ENCODE measurements at places on chromosomes 6 and 20.

GRCh38 chr6:7439228-7439627 is 49.6 kb downstream of the RIOK1 start:
- no peaks in the 10 kb centered on the region for H3K36me3 ChIP-seq
- no peak overlapping the region for H3K4me3 ChIP-seq
- H3K27ac ChIP-seq = no peak overlapping the region

GRCh38 chr6:166588691-166589336 is 2.3 kb upstream of the RAMACL start:
- no peaks in the 10 kb centered on the region for H3K36me3 ChIP-seq
- no peaks in the 10 kb centered on the region for H3K4me1 ChIP-seq
- H3K27ac ChIP-seq = no peak overlapping the region
- no peak overlapping the region for H3K4me3 ChIP-seq

DNA sequence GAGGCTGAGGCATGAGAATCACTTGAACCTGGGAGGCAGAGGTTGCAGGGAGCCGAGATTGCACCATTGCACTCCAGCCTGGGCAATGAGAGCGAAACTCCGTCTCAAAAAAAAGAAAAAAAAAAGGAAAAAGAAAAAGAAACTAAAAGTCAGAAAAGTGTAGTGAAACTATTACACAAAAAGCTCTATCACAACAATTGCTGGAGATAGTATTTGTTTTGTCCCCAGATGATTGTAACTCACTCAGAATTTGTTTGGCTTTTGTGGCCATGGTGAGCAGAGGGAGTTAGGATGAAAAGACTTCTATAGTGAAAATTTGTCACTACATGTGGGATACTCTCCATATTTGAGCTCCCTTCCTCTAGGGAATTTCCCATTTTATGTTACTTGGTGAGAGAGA is 5.2 kb upstream of the GOPC start:
- H3K4me3 ChIP-seq = no peak overlapping the region
- peaks cover 7% of the 10 kb centered on the region for H3K4me1 ChIP-seq
- H3K36me3 ChIP-seq = no peaks in the 10 kb centered on the region
- no peaks in the 10 kb centered on the region for H3K27me3 ChIP-seq
- no peak for DNase-seq
- H3K27ac ChIP-seq = no peak overlapping the region

DNA sequence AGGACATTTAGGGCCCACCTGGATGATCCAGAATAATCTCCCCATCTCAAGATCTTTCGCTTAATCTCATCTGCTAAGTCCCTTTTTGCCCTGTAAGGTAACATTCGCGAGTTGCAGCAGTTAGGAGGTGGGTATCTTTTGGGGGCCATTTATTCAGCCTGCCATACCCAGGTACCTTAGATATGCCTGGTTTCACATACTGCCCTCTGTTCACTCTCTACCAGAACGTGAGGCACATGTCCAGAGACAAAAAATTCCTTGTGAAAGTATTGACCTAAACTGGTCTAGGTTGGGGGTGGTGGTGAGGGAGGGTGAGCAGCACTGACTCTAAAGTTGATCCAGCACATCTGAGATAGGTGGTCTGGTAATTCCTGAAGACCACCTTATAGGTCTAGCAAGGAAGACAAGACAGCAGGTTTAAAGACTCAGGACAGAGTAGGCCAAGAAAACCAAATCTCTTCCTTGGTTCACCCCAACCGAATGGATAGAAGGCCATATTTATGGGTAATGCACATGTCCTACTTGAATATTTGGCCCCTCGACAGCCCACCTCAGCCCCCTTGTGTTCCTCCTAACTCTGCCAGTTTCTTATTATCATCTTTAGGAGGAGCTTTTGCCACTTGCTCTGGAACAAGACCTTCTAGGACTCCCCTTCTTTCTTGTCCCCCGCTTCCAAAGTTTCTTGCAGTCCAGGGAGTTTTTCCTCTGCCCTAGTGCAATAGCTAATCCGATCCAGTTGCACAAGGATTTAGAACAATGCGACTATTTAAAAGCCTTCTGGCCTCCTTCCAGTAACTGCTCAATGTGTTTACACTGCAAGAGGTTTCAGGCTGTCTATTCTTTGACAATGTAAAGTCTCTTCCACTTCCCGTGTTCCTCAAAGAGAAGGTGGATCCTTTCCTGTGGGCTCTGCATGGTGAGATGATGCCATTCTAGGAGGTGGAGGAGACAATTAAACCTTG is 213.0 kb upstream of the LAMP5 start:
- no peak for DNase-seq
- H3K27me3 ChIP-seq = no peaks in the 10 kb centered on the region
- no peak overlapping the region for H3K27ac ChIP-seq
- no peaks in the 10 kb centered on the region for H3K4me1 ChIP-seq
- no peaks in the 10 kb centered on the region for H3K36me3 ChIP-seq
- H3K4me3 ChIP-seq = no peak overlapping the region

GRCh38 chr6:137165375-137166246 is 7.8 kb downstream of the IL22RA2 start:
- DNase-seq = no peak
- H3K4me3 ChIP-seq = no peak overlapping the region
- no peaks in the 10 kb centered on the region for H3K36me3 ChIP-seq

- H3K27ac ChIP-seq = no peak overlapping the region
- DNase-seq = no peak
- no peaks in the 10 kb centered on the region for H3K27me3 ChIP-seq
- H3K36me3 ChIP-seq = no peaks in the 10 kb centered on the region
Observed at GRCh38 chr6:148868314-148868713, 121.5 kb downstream of the UST start.

All from liver (tissue), 10 donors.